ENCODE measurements at places on chromosomes 3 and 15. TPM values are rescaled to one million over a fixed set of nuclear protein-coding genes. Genes with fewer than 3 reads are reported as not detected.
A peak's percentile ranks its signal among the peaks of the same experiment; 100 is the strongest.

DNA sequence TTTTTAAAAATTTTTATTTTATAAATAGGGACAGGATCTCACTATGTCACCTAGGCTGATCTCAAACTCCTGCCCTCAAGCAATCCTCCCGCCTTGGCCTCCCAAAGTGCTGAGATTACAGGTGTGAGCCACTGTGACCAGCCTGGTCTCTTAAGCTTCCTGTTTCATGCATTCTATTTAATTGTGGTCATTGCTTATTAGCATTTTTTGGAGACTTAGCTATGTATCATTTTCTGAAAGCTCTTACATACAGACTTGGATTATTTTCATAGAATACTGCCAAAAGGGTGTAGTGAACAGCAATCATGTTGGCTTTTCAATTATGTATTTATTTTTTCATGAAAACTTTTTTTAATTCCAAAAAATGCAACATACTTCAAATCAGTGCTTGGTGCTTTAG is 51.5 kb upstream of the DCUN1D1 start:
- no peaks in the 10 kb centered on the region for H3K4me1 ChIP-seq
- H3K36me3 ChIP-seq, result peaks cover 42% of the 10 kb centered on the region
- H3K27me3 ChIP-seq, result no peaks in the 10 kb centered on the region
- no peak overlapping the region for H3K4me3 ChIP-seq
- no peak for DNase-seq

DNA sequence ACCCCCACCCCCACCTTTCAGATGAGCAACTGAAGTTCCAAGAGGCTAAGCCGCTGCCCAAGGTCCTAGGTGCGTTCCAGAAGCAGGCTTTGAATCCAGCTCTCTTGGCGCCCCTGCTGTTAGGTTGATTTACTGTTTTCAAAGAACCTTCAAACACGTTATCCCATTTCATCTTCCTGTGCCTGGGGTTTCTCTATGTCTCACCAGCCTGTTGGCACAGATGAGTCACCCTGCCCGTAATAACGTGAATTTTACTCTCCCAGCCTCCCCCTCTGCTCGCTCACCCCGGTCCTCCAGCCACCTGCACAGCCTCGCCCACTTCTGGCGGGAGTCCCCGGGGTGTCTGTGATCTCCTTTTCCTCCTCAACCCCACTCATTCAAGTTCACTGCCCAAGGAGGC is 13.0 kb upstream of the TSEN2 start:
- no peaks in the 10 kb centered on the region for H3K36me3 ChIP-seq
- H3K4me3 ChIP-seq, result peak overlapping the region; percentile 8
- peak overlapping the region; percentile 64 for H3K27ac ChIP-seq
- H3K4me1 ChIP-seq, result peaks cover 37% of the 10 kb centered on the region

GRCh38 chr15:64050281-64051092 is 4.2 kb upstream of the DAPK2 start:
- H3K27ac ChIP-seq, result no peak overlapping the region
- DNase-seq, result no peak
- H3K4me3 ChIP-seq, result no peak overlapping the region
- peaks cover 14% of the 10 kb centered on the region for H3K27me3 ChIP-seq
- no peaks in the 10 kb centered on the region for H3K36me3 ChIP-seq

DNA sequence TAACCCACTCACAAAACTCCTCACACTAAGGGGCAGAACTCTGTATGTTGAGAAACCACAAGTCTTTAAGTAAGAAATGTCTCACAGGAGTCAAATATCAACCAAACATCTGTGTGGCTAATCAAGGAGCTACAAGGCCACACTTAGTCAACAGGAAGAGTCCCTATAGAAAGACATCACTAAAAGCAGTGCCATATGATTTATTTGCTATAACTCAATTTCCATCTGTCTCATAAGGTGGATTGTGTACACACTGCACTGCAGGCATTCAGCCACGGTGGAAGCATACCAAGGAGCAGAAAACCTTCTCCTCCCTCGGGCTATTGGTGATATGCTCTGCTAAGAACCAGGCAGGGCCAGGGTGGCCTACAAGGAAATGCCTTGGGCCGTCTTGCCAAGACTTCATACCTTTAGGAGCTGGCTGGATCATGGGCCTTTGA is 197.6 kb upstream of the CFAP20DC start:
- H3K4me1 ChIP-seq, result no peaks in the 10 kb centered on the region
- H3K27me3 ChIP-seq, result no peaks in the 10 kb centered on the region
- DNase-seq, result no peak
- peaks cover 6% of the 10 kb centered on the region for H3K36me3 ChIP-seq
- no peak overlapping the region for H3K27ac ChIP-seq
- no peak overlapping the region for H3K4me3 ChIP-seq

DNA sequence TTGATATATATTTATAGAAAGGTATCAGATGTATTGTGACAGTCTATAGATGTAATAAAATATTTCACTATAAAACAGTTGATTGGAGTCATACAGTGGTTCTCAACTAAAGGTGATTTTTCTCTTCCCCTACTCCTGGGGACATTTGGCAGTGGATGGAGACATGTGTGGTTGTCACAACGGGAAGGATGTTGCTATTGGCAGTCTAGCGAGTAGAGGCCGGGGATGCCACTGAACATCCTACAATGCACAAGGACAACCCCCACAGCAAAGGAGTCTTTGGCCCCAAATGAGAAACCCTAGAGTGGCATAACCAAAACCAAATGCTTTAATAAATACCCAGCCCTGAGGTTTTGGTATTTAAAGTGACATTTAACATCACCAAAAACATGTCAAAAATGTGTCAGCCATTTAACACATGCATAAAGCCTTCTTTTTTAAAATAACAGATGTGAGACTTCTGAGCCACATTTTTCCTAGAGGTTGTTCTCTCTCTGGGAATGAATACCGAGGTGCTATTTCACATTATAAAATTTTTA is 367.5 kb downstream of the PTPRG start:
- H3K4me1 ChIP-seq, result no peaks in the 10 kb centered on the region
- no peak for DNase-seq
- no peak overlapping the region for H3K27ac ChIP-seq
- no peaks in the 10 kb centered on the region for H3K36me3 ChIP-seq
- no peak overlapping the region for H3K4me3 ChIP-seq

GRCh38 chr3:40185029-40185695 is 124.3 kb upstream of the EIF1B start:
- no peaks in the 10 kb centered on the region for H3K4me1 ChIP-seq
- DNase-seq, result no peak
- no peak overlapping the region for H3K27ac ChIP-seq
- H3K36me3 ChIP-seq, result no peaks in the 10 kb centered on the region

DNA sequence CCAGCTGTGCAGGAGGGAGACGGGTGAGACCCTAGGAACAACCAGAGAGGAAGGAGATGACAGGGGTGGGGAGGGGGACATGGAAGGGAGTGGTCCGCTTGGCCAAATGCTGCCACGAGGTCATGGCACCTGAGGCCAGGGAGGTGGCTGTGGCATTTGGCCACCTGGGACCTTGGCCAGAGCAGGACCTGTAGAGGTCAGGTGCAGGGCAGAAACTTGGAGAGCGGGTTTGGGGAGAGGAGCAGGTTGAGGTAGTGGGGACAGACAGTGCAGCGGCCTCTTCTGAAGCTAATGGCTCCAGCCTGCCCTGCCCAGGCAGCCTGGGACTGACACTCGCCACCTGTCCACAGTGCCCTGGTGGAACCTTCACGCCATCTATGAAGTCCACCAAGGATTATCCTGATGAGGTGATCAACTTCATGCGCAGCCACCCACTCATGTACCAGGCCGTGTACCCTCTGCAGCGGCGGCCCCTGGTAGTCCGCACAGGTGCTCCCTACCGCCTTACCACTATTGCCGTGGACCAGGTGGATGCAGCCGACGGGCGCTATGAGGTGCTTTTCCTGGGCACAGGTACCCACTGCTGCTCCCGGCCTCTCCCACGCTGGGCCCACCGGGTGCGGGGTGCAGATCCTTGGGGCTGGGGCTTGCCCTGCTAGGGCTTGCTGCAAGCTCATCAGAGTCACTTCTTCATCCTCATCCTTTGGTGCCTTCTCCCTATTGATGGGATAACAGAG is 7.0 kb upstream of the GNAT1 start:
- no peak overlapping the region for H3K4me3 ChIP-seq
- no peak for DNase-seq
- H3K4me1 ChIP-seq, result no peaks in the 10 kb centered on the region
- H3K36me3 ChIP-seq, result no peaks in the 10 kb centered on the region

FOXL2NB gene
- total RNA-seq, result not detected

KY gene
- not detected for total RNA-seq

ENTPD3 gene
- total RNA-seq, result not detected

CSTA gene
- total RNA-seq, result not detected
